ENCODE measurements at places on chromosomes 13 and 19. TPM values are rescaled to one million over a fixed set of nuclear protein-coding genes. Genes with fewer than 3 reads are reported as not detected.

GRCh38 chr13:71156550-71156949, 710.5 kb downstream of the DACH1 start:
- no peak for DNase-seq

DNA sequence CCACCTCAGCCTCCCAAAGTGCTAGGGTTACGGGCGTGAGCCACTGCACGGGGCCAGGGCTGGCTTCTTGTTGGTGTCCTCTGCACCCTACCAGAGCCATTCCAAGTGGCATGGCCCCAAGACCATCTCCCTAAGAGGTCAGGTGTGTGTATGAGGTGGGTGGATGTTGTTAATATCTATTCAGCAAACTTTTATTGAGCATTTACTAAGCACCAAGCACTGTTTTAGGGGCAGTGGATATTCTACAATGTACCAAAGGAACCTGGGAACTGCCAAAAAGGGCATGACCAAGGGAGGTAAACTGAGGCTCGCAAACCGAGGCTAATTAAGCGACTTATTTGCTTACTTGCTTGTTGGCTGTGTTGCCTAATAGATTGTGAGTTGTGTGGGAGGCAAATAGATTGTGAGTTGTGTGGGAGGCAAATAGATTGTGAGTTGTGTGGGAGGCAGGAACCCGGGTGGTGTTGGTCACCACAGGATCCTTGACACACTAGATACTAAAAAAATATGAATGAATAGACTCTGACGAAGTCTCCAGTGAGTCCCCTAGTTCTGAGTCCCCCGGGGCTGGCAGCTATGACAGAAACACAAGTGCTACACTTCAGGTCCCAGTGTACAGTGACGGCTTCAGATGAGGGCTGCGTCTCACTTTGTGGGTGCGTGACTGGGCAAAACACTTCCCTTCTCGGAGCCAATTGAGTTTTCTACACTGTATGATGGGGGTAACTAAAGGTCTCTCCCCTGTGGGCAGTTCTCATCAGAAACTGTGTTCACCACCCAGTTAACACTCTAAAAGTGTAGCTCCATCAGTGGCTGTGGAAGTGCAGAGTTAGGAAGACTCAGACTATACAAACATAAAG, 5.0 kb upstream of the BICRA start:
- no peak for DNase-seq

- DNase-seq = no peak
Observed at GRCh38 chr13:24802074-24802473, 38.1 kb downstream of the RNF17 start.

DNA sequence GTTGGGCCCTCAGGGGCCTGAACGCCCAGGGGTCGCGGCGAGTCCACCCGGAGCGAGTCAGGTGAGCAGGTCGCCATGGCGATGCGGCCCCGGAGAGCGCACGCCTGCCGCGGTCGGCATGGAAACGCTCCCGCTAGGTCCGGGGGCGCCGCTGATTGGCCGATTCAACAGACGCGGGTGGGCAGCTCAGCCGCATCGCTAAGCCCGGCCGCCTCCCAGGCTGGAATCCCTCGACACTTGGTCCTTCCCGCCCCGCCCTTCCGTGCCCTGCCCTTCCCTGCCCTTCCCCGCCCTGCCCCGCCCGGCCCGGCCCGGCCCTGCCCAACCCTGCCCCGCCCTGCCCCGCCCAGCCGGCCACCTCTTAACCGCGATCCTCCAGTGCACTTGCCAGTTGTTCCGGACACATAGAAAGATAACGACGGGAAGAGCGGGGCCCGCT, at the start of gene CCNA1:
Gene CCNA1, plus strand, starts transcription at position 390 of the 439 bp plus-strand sequence. CDS start 562 bp downstream, outside the sequence.
- DNase-seq = no peak

- DNase-seq = no peak
Observed at GRCh38 chr13:40792284-40793051, 3.1 kb downstream of the SLC25A15 start.

DNA sequence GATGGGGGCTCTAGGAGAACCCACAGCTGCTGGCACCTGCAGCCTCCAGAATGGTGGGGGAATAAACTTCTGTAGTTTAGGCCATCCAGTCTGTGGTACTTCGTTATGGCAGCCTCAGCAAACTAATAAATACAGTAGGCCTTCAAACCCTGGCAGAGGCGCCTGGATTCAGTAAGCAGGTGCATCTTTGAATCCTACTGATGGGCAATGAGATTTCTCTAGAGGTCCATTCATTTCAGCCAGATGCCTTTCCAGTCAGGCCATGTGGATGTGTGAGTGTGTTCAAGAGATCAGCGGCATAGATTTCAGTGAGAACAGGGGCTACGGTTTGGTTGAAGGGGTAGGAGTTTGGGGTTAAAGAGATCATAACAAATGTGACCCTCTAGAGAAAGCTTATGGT, 183.5 kb upstream of the RNF113B start:
- DNase-seq = no peak

- DNase-seq = no peak
Observed at GRCh38 chr13:30868799-30869470, 37.1 kb upstream of the MEDAG start.

Gene NOTCH3
- 5.3 TPM for total RNA-seq

Gene CILP2
- total RNA-seq = 0.46 TPM

Gene NDFIP2
- 29.6 TPM for total RNA-seq

Gene ZFP14
- total RNA-seq = 3.3 TPM

Gene CATSPERD
- total RNA-seq = 0.08 TPM

Gene ZNF667
- total RNA-seq = not detected

Gene WDR87
- total RNA-seq = not detected

Gene DUXA
- not detected for total RNA-seq

Gene USHBP1
- not detected for total RNA-seq
